ENCODE measurements at places on chromosomes 7 and 10.

DNA sequence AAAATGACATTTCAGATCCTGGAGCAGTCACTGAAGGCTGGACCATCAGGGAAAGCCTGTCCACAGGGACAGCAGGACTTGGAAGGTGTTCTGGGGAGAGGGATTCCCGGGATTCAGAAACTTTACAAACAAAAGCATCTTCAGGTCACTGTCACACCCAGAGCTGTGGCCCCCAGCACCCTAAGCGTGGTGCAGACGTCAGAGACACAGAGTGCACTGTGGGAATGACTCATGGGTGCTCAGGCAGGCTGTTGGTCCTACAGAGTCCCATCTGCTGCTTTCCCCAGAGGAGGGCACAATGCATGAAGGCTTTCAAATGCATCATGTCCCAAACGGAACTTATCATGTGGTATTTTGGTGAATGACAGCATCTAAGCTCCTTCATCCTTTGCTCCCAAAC, 13.1 kb upstream of the LRMDA start:
- no peak for DNase-seq

- DNase-seq: no peak
These were observed 101.0 kb downstream of the UBE2H start for GRCh38 chr7:129851809-129852208.

GRCh38 chr7:66664590-66665293, 36.1 kb downstream of the KCTD7 start:
- no peak for DNase-seq

DNA sequence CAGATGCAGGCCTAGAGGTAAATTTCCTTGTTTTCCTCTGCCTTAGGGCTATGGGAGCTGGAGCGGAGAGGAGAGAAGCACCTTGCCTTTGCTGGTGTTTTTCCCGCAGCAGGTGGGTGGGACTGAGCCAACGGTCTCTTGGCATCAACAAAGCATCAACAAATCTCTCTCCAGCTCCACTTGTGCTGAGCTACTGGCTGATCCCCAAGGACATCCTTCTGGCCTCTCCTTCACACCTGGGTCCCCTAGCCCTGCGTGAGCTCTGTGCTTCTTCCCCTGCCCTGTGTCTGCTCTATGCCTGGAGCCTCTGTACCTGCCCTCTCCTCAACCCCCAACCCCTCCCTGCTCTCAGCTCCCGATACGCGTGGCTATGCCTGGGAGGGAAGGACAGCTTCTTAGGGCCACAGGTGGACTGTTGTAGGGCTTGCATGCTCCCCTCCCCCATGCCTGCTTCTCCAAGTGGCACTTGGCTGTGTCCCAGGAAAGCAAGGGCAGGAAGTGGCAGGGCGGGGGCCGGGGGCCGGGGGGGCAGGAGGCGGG, 3.2 kb upstream of the CLDN4 start:
- DNase-seq: no peak

DNA sequence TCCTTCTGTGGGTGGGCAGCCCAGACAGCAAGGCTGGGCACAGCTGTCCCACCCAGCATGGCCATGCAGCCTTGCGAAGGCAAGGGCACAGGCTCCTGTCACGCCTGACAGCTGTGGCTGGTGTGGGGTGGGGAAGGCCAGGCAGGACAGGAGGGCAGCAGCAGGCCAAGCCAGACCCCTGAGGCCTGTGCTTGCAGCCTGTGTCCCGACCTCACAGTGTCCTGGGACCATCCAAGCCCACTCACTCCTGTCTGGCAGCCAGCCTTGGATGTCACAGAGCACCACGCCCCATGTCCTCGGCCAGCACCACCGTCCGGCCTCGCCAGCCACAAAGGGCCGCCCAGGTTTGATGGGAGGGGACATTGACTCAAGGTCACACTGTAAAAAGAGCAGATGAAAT, 85.5 kb upstream of the LRRC4 start:
- no peak for DNase-seq

GRCh38 chr7:129830949-129831348, 121.8 kb downstream of the UBE2H start:
- DNase-seq: no peak

GRCh38 chr7:126778101-126778500, 474.6 kb downstream of the GRM8 start:
- no peak for DNase-seq

GRCh38 chr10:28327491-28327880, 24.6 kb upstream of the MPP7 start:
- DNase-seq: no peak

- DNase-seq: no peak
These were observed 234.2 kb downstream of the WDR11 start for GRCh38 chr10:121085367-121085766.

DNA sequence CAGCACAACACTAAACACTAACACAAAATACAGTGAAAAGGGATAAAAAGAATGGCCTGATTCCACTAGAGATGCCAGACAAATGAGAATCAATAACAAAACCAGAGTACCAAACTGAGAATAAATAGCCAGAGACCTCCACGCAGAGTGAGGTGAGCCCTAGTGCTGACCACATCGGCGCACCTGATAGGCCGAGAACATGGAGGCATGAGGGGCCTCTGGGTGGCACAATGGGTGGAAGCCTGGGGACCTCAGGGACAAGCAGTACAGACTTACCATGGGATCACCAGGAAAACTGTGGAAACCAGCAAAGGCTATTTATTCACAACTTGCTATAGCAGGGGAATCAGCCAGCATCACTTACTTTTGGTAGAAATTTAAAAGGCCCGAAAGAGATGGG, 1.8 kb upstream of the CSGALNACT2 start:
- no peak for DNase-seq

GRCh38 chr7:147438216-147438615, 1152.3 kb upstream of the C7orf33 start:
- no peak for DNase-seq

GRCh38 chr10:107740962-107741690, 576.6 kb upstream of the SORCS1 start:
- DNase-seq: no peak

GRCh38 chr10:17693009-17693408, 49.1 kb downstream of the STAM start:
- DNase-seq: no peak

GRCh38 chr10:86099542-86100334, 266.9 kb downstream of the GRID1 start:
- DNase-seq: no peak

DNA sequence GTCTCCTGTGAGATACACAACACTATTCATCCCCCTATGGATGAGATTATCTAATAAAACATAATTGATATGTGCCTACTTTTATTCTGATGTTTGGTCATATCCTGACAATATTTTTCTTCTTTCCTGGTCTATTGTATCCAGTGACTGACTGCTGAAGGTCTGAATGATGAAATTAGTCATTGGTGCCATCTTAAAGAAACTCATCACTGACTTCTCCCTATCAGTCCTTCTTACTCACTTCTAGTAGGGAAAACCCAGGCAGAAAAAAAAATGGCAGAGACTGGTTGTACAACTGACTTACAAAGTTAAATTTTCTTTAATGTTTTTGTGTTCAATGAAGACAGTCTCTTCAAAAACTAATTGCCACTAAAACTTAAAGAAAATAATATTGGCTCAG, 377.4 kb downstream of the HTR7 start:
- no peak for DNase-seq

GRCh38 chr10:100896876-100897461, 15.8 kb upstream of the SLF2 start:
- DNase-seq: no peak

GRCh38 chr10:71390921-71391690, 5.6 kb upstream of the CDH23 start:
- no peak for DNase-seq

DNA sequence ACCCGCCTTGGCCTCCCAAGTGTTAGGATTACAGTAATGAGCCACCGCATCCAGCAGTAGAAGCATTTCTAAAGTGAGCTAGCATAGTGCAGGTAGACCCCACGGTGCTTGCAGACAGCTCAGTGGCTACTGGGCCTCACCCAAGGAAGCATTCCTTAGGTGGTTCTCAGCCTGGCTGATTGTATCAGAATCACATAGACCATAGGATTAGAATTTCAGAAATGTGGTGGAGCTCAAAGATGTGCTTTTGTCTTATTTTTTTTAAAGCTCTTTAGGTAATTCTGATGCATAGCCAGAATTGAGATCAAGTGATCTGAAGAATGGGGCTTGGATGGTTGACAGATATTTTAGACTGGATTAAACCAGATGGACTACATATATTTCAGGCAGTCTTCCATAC, 10.9 kb downstream of the ANLN start:
- DNase-seq: no peak

DNA sequence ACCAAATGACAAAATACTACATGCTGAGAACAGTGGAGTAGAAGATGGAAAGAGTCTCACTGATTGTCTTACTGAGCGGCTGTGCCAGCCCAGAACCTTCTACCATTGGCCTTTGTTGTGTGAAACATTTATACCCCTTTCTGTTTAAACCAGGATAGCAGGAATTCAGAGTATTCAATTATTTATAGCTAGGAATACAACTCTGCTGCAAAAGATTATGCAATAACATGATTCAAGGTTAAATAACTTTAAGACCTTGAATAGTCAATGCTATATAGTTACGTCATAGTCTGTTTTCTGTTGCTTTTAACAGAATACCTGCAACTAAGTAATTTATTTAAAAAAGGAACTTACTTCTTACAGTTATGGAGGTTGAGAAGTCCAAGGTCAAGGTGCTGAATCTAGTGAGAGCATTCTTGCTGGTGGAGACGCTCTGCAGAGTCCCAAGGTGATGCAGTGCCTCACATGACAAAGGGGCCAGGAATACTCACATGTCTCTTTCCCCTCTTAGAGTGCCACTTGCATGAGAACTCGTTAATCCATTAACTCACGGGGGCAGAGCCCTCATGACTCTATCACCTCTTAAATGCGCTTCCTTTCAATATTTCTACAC, 371.8 kb downstream of the MDFIC start:
- DNase-seq: no peak

- DNase-seq: peak; percentile 33
These were observed at the start of gene FAM241B for GRCh38 chr10:69629897-69630650. Gene FAM241B (plus strand): TSS chr10:69630247. CDS start chr10:69631744, 1,497 bp downstream.

- no peak for DNase-seq
These were observed 226.0 kb downstream of the TCF7L2 start for GRCh38 chr10:113175756-113176651.

GRCh38 chr10:99394256-99394655, 36.2 kb downstream of the GOT1 start:
- no peak for DNase-seq

DNA sequence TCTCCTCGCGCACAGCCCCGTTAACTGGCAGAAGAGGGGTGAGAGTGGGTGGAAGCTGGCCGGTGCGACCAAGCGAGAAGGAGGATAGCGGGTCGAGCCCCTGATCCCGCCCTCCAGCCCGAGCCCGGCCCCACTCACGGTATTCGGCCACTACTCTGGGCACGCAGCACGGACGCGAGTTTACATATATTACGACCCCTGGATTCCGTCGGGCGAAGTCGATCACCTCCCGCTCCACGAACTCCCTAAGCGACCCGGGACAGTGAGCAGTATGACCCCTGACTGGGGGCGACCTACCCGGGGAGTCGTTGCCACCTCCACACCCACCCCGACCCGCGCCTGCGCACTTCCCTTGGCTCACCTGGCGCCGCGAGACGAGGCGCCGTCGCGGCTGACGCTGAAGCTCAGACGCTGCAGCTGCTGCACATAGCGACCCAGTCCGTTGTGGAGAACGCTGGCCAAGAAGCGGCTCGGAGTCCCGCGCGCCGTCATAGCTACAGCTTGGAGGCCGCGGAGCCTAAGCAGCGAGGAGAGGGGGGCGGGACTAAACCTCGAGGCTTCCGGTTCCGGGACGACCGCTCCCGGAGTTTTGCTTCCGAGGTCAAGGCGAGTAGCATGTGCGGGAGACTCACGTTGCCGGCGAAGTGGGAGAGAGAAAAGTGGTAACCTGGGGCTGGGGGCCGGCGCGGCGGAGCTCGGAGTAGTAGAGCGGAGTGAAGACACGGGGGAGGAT, at the start of the genes MRPL43 and TWNK:
Gene MRPL43 (minus strand): TSS at position 546 of the 733 bp plus-strand sequence. CDS start 54 bp downstream, at position 492.
Gene TWNK (plus strand): TSS at position 592 of the 733 bp plus-strand sequence. CDS start 668 bp downstream, outside the sequence.
- DNase-seq: peak; percentile 14

DNA sequence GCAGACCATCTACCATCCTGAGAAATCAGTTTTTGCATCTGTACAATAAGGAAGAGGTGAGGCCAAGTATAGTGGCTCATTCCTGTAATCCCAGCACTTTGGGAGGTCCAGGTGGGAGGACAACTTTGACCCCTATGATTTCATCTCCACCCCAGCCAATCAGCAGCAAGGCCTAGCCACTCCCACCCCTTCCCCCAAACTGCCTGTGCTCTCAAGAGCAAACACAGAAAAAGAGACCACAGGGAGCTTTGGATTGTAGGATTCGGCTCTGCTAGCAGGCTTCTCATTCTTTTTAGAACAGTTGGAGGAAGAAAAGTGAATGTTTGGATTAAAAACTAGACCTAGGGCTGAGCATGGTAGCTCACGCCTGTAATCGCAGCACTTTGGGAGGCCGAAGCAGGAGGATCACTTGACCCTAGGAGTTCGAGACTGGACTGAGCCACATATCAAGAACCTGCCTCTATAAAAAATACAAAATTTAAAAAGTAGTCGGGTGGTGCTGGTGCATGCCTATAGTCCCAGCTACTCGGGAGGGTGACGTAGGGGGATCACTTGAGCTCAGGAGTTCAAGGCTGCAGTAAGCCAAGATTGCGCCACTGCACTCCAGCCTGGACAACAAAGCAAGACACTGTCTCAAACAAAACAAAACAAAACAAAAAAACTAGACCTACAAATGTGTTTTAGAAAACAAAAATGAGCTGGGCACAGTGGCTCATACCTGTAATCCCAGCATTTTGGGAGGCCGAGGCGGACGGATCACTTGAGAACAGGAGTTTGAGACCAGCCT, 25.1 kb upstream of the PROSER2 start:
- no peak for DNase-seq

- DNase-seq: no peak
These were observed 26.1 kb upstream of the C10orf120 start for GRCh38 chr10:122725768-122726167.

GRCh38 chr10:127040756-127041155, 135.5 kb downstream of the DOCK1 start:
- no peak for DNase-seq

DNA sequence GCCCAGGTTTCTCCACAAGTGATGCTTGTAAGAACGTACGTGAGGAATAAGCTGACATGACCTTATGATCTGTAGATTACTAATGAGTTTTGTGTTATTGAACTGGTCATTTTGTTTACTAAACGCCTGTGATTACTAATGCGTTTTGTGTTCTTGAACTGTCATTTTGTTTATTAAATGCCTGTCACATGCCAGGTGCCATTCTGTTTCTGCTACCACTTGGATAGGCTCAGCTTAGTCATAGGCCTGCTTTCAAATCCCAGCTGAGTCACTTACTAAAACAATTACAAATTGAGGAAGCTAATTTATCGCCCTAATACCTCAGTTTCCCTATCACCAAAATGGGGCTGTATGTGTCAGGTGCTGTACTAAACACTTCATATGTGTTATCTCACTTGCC, 4.7 kb upstream of the HGF start:
- DNase-seq: no peak

GRCh38 chr7:84364708-84365107, 170.1 kb upstream of the SEMA3A start:
- DNase-seq: no peak

- DNase-seq: no peak
These were observed 248.2 kb downstream of the SKAP2 start for GRCh38 chr7:26616235-26616634.

DNA sequence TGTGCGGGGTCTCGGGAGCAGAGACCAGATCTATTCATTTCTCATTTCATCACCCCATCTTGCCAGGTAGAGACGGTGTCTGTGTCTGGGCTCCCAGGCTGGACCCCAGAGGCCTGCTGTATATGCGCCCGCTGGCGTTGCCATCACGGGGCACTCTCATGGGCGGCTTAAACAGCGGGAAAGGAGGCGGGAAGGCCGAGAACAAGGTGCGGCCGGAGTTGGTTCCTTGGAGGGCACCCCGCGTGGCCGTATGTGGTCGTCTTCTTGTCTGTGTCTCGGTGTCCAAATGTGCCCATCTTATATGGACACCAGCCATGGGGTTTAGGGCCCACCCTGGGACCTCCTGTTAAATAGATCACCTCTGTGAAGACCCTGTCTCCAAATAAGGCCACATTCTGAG, 2.1 kb upstream of the CFAP46 start:
- no peak for DNase-seq
